CD8-positive, alpha-beta memory T cell (primary cell): ENCODE measurements at places on chromosomes 5 and 9. TPM values are rescaled to one million over a fixed set of nuclear protein-coding genes. Genes with fewer than 3 reads are reported as not detected.

DNA sequence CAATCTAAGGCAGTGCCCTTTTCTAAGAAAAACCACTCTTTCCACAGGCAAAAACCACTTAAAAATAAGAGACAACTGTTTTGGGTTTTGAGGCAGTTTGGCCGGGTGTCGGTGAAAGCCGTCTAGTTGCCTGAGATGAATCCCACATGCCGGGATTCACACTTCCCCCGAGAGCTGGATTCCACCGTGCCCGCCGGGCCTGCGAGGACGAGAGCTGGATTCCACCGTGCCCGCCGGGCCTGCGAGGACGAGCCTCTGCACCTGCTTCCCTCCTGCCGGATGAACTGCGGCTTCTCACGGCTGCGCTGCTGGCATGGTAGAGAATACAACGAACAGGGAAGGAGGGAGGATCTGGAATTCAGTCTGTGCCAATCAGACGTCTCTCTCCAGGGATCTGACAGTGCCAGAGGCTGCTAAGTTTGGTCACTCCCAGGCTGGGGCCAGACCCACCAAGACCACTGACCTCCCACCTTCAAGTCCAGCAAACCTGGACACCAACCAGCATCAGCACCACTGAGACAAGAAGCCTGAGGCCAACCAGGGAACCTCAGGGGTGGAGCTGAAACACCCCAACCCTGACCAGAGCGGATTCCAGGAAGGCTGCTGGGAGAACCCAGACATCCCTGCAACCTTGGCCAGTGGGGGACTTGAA lies 23.0 kb downstream of the VAV2 start:
- H3K4me1 ChIP-seq, result no peaks in the 10 kb centered on the region
- no peak for DNase-seq

- H3K27ac ChIP-seq, result peak overlapping the region; percentile 26
- no peaks in the 10 kb centered on the region for H3K36me3 ChIP-seq
- no peaks in the 10 kb centered on the region for H3K4me1 ChIP-seq
- no peak overlapping the region for H3K4me3 ChIP-seq
- no peaks in the 10 kb centered on the region for H3K27me3 ChIP-seq
- no peak for DNase-seq
Measured at GRCh38 chr5:91219091-91219802, 163.9 kb downstream of the ARRDC3 start.

GRCh38 chr9:16458696-16459420 lies 411.6 kb downstream of the BNC2 start:
- DNase-seq, result no peak
- H3K36me3 ChIP-seq, result no peaks in the 10 kb centered on the region
- no peak overlapping the region for H3K4me3 ChIP-seq
- H3K27me3 ChIP-seq, result no peaks in the 10 kb centered on the region

DNA sequence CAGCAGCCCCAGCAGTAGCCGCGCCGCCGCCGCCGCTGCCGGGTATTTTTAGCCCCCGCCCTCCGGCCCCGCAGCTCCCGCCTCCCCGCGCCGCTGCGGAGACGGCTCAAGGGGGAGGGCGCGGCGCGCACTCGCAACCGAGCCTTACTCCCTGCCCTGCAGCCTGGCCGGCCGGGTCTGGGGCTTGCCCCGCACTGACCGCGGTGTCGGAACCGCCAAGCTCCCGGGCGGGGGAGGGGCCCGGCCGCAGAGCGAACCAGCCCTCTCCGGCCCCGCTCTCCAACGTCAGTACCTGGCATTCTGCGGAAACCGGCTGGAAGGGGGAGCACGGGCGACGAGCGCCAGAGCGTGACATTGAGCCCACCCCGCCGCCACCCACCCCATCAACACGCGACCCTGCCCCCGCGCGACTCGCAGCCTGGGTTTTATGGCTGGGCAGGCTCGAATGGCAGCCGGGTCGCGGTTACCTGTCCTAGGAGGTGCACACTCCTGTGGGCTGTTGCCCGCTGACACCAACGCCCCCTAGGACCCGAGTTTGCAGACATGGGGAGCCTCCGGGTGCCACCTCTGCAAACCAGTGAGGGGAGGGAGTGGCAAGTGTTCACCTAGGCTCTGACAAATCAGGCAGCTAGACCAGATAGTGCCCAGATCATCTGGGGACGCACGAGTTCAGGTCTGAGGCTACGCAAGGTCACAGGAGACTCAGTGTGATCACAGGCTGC lies at the start of gene ACSL6:
TSS of gene ACSL6 (minus strand) at position 37 of the 722 bp plus-strand sequence. CDS start 105 bp downstream, outside the sequence.
- H3K27me3 ChIP-seq, result peaks cover 3% of the 10 kb centered on the region
- no peaks in the 10 kb centered on the region for H3K36me3 ChIP-seq
- DNase-seq, result peak; percentile 66
- peaks cover 11% of the 10 kb centered on the region for H3K4me1 ChIP-seq

- no peaks in the 10 kb centered on the region for H3K27me3 ChIP-seq
- no peaks in the 10 kb centered on the region for H3K4me1 ChIP-seq
- DNase-seq, result no peak
- H3K36me3 ChIP-seq, result no peaks in the 10 kb centered on the region
- no peak overlapping the region for H3K27ac ChIP-seq
Measured at GRCh38 chr5:131147258-131147657, 17.8 kb downstream of the HINT1 start.

- no peaks in the 10 kb centered on the region for H3K27me3 ChIP-seq
- no peaks in the 10 kb centered on the region for H3K4me1 ChIP-seq
- no peak for DNase-seq
- no peak overlapping the region for H3K4me3 ChIP-seq
Measured at GRCh38 chr5:170166101-170166500, 60.4 kb downstream of the FOXI1 start.

DNA sequence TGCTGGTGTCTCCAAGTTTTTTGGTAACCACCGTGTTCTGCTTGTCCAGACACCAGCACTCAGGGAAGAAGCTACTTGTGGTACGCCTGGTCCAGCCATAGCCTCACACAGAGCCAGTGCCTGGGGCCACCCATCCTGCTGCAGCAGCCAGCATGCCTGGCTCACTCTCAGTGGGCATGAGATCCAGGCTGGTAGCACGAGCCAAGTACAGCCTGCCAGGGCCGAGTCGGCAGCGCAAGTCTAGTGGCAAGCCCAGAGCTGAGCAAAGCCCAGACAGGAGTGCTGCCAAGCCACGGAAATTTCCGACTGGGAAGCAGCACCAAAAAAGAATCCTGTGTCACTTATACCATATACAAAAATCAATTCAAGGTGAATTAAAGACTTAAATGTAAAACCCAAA lies 36.3 kb upstream of the FBXL17 start:
- no peak for DNase-seq
- H3K4me1 ChIP-seq, result no peaks in the 10 kb centered on the region
- no peaks in the 10 kb centered on the region for H3K36me3 ChIP-seq
- H3K4me3 ChIP-seq, result no peak overlapping the region
- H3K27me3 ChIP-seq, result no peaks in the 10 kb centered on the region

DNA sequence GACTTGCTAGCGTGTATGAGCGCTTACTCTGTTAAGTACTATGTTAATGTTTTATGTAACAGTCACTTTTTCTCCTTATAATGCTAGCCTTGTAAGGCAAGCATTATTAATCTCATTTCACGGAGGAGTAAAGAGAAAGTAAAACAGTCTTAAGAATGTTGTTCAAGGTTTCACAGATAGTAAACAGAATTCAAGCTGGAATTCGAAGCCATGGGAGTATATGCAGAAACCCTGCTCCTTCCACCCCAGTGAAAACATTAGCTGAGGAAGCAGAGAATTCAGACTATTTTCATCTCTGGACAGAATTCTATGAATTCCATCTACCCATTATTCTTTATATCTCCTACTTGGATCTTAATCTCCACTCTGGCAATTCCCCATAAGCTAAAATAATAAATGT lies 1028.3 kb upstream of the WWC1 start:
- H3K4me3 ChIP-seq, result no peak overlapping the region
- no peaks in the 10 kb centered on the region for H3K36me3 ChIP-seq
- no peak overlapping the region for H3K27ac ChIP-seq
- H3K4me1 ChIP-seq, result no peaks in the 10 kb centered on the region
- H3K27me3 ChIP-seq, result no peaks in the 10 kb centered on the region

DNA sequence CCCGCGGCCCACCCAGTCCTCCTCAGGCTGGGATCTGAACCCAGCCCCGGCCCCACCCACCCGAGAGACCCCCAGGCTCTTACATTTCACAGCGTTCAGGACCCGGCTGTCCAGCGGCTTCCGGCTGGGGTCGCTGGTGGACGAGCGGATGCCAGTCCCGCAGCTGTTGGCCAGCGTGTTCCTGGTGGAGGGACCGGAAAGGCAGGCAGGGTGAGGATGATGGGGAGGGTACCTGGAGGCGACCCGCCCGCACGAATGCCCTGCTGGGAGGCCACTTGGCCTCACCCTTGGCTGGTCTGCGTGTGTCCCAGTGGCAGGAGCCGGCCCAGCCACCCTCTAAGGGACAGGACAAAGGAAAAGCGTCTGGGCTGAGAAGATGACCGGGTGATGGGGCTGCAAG lies 51.9 kb upstream of the UBAC1 start:
- no peak overlapping the region for H3K4me3 ChIP-seq
- H3K27me3 ChIP-seq, result no peaks in the 10 kb centered on the region
- no peak overlapping the region for H3K27ac ChIP-seq
- DNase-seq, result no peak
- no peaks in the 10 kb centered on the region for H3K36me3 ChIP-seq

DNA sequence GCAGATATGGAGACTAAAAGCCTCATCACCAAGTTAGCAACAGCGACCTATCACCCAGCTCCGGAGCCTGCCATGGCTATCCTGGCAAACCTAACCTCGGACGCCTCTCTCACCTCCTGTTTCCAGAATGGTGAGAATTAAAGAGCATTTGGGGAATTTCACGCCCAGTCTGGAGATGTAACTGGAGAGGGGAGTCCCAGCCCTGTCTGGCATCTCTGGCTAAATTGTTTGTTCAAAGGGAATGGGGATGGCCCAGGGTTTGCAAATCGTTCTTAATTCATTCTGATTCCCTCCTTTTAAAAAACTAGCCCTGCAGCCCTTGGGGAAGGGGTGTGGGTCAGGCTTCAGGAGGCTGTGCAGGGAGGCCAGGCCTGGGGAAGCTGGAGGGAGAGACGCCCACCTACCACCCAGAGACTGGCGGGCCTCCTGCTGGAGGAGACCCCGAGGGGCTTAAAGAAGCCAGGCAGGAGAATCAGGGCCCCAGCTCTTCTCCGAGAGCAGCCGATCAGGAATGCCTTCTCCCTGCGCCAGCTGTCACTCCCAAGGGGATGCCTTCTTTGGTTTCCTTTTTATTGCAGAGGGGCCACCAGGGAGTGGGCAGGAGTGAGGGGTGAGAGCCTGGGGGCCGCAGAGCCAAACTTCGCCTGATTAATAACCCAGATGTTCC lies 964 bp upstream of the COL5A1 start:
- H3K27me3 ChIP-seq, result no peaks in the 10 kb centered on the region
- H3K4me1 ChIP-seq, result no peaks in the 10 kb centered on the region
- H3K36me3 ChIP-seq, result no peaks in the 10 kb centered on the region
- no peak overlapping the region for H3K27ac ChIP-seq
- H3K4me3 ChIP-seq, result no peak overlapping the region

DNA sequence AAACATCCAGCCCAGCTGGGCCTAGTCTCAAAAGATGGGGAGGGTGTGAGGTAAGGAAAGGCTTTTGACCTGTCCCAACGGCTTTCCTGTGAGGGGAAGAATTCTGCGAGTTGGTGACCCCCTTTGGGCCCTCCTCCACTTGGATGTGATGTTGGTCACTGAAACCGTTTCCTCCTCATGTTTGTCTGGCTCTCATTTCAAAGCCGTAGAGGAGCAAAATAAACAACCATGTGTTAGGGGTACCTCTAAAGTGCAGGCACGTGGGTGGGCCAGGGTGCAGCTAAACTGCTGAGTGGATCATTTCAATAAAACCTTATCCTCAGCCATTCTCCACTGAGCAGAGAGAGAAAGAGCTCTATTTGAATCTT lies 84.3 kb upstream of the MELK start:
- no peaks in the 10 kb centered on the region for H3K27me3 ChIP-seq
- no peaks in the 10 kb centered on the region for H3K36me3 ChIP-seq
- peak overlapping the region; percentile 97 for H3K4me3 ChIP-seq

GRCh38 chr5:53059281-53059680 lies 50.3 kb downstream of the MOCS2 start:
- H3K36me3 ChIP-seq, result no peaks in the 10 kb centered on the region
- no peak for DNase-seq
- H3K27ac ChIP-seq, result no peak overlapping the region
- no peaks in the 10 kb centered on the region for H3K4me1 ChIP-seq
- no peaks in the 10 kb centered on the region for H3K27me3 ChIP-seq
- H3K4me3 ChIP-seq, result no peak overlapping the region

XRCC4 gene
- 6.9 TPM for polyA plus RNA-seq

ADAMTSL2 gene
- not detected for polyA plus RNA-seq

CCDC152 gene
- 3.4 TPM for polyA plus RNA-seq
